ENCODE measurements at places on chromosomes 3 and 15. TPM values are rescaled to one million over a fixed set of nuclear protein-coding genes. Genes with fewer than 3 reads are reported as not detected.

Gene EPHB3
- total RNA-seq: 1.4 TPM

Gene UPK1B
- not detected for total RNA-seq

Gene FAM107A
- not detected for total RNA-seq

Gene ECE2
- not detected for total RNA-seq

Gene SERINC4
- total RNA-seq: not detected

Gene CPB1
- total RNA-seq: not detected

Gene CYP19A1
- not detected for total RNA-seq

Gene CLDN16
- total RNA-seq: 0.35 TPM

Gene DNAJB8
- not detected for total RNA-seq

Gene ALS2CL
- 2.3 TPM for total RNA-seq

Gene COLQ
- 9.8 TPM for total RNA-seq
